ENCODE measurements at places on chromosomes 2 and 18.

DNA sequence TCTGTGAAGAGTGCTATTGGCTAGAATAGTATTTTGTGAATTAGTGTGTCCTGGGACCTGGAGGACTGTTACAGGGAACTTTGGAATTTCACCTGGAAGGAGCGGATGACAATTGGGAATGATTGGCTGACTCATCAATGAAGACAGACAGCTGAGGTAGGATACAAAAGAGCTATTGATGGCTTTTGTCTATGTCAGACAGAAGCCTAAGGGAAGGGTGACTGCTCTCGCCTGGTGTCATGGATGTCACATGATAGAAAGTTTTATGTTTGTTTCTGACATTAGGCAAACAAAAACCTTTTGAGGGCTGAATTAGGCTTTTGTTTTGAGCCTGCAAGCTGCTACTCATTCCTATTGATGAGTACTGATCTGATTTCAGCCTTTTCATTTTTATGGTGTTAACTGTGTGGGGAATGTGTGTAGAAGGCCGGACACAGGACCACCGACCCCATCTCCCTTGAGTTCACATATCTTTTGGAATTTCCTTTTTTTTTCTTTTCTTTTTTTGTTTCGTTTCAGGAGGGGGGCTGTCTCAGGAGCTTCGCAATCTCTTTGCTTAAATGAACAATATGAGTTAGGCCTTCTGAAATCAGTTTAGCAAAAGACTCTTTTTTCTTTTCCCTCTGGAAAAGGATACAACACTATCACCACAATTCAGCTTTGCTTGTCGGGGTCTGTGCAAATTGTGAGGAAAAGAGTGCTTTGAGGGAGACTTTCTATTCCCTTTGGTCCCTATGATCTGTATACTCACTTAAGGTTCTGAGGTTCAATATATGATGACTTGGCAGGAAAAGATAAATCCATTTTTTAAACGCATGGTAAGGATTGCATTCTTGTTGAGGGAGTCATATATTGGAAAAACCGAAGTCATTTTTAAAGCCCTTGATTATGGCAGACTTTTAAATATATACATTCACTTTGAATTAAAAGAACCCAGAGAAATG is 207.9 kb upstream of the FIGN start:
- no peak for DNase-seq

- no peak for DNase-seq
Measured at GRCh38 chr2:172387361-172387760, 40.0 kb upstream of the ITGA6 start.

DNA sequence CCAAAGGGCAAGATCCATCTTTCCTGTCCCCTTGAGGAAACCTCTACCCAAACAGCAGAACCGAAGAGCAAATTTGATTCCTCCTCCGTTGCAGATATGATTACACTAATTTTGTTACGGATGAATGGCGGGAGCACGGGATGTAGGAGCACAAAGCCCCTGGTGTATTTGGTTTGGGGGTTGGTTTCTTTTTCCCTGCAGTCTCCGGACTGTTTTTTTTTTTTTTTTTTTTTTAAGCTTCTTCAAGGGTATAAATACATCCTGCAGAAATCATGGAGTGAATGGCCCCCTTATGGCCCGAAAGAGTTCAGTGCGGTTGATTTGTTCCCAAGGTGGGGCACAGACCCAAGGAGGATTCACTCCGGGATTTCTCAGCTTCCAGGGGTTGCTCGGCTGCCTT is 135.3 kb upstream of the SH3BP4 start:
- no peak for DNase-seq

DNA sequence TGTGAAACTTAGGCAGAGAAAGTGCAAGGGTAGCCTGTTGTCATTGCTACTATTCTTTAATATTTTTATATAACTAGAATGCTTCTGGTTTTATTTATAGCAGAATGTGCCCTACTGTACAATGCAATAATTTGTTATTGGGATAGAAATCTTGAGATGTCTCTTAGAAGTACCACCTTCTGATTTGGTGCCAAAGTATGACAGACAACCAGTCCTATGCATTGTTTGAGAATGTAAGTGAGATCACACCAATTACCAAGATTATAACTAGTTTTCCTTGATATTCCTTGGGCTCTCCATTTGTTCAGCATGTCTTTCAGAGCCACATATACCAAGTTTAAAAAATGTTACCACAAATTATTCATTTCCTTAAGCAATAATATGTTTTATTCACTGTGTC is 399.7 kb downstream of the CPS1 start:
- DNase-seq = no peak

- no peak for DNase-seq
Measured at GRCh38 chr2:228094377-228094921, 87.0 kb downstream of the SPHKAP start.

DNA sequence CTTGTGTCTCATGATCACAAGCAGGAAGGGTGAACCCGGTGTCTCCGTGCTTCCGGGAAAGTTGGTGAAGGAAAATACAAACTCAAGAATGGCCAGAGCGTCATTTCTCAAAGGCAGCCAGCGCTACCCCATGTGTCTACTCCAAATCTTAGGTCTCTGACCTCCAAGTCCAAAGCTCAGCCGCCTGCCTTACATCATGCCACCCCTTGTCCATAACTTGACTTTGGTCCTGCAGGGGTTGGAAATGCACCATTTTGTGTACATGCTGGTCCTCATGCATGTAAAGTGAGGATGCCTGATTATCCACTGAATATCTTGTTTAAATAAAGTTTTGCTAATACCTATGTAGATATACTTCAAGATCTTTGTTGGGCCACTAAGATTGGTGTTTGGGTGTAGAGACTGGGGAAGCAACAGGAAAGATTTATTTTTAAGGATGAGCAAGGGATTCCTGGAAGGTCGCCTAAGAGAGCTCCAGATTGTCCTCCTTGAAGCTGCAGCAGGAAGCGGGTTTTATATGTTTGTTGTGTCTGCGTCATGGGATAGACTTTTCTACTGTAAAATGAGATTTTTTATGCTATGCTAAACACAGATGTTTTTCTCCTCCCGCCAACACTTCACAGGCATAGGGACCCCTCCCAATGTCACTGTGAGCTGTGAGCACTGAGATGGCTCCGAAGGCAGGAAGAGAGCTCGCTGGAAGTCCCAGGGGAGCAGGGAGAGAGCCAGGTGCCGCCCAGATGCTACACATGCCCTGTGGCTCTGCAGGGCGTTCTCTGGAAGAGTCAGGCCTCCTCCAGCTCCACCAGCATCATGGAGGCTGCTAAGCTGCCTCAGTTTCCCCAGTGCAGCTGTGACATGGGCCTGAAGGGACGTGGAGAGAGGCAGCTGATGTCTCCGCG is 176.2 kb upstream of the HDAC4 start:
- DNase-seq = no peak

GRCh38 chr2:1154710-1155594 is 204.3 kb downstream of the SNTG2 start:
- DNase-seq = no peak

DNA sequence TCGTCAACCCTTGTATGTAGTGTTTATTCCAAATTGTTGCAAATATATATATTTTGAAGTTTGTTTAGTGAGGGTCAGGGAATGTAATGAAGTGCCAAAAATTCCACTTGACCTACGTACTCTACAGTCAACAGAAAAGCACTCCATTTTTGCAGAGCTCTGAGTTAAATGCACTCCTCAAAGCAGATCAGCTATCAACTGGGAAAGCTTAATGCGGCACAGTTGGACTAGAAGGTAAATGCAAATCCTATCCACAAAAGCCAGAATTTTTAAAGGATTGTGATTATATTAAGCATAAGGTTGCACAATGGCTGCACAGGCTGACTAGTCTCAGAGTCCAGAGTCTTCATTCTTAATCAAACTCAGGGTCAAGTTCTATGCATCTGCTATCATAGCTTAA is 577.1 kb downstream of the ARHGAP15 start:
- no peak for DNase-seq

DNA sequence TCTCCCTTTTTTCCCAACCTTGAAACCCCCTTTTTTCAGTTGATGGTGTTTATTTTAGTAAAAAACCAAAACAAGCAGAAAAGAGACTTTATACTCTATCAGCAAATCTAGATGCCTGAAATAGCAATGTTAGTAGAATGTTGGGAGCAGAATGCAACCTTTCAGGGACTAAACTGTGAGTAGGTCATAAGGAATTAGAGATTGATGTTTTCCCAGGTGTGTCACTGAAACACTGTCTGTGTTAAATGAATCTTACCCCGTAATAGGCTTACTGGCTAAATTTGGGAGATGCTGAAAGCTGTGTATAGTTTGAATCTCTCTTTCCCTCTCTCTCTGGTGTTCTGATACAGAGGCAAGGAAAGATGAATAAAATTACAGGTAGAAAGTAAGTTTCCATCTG is 43.8 kb downstream of the AGFG1 start:
- DNase-seq = no peak

GRCh38 chr2:46258937-46259776 is 38.0 kb upstream of the EPAS1 start:
- DNase-seq = no peak

Measured in CD4-positive, alpha-beta T cell treated with Interleukin-6 at 100 ng/mL for 8 hours (primary cell).